Muscle of back (tissue), 13 donors: ENCODE measurements at places on chromosomes 3 and 15. TPM values are rescaled to one million over a fixed set of nuclear protein-coding genes. Genes with fewer than 3 reads are reported as not detected.
A peak's percentile ranks its signal among the peaks of the same experiment; 100 is the strongest.

DNA sequence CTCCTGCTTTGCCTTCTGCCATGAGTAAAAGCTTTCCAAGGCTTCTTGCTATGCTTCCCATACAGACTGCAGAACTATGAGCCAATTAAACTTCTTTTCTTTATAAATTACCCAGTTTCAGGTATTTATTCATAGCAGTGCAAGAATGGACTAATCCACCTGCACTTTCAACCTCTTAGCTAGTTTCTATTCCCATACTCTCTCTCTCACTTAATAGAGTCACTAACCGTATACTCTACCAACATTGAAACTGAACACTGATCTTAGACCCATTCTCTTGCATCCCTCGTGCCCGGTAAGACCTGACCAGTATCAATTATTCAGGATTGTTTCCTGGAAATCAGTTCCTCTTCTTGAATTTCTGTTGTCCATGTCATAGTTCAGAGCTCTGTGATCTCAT is 92.7 kb upstream of the TMC3 start:
- no peak for DNase-seq

GRCh38 chr3:17891139-17891856 is 148.9 kb upstream of the TBC1D5 start:
- DNase-seq, result no peak

DNA sequence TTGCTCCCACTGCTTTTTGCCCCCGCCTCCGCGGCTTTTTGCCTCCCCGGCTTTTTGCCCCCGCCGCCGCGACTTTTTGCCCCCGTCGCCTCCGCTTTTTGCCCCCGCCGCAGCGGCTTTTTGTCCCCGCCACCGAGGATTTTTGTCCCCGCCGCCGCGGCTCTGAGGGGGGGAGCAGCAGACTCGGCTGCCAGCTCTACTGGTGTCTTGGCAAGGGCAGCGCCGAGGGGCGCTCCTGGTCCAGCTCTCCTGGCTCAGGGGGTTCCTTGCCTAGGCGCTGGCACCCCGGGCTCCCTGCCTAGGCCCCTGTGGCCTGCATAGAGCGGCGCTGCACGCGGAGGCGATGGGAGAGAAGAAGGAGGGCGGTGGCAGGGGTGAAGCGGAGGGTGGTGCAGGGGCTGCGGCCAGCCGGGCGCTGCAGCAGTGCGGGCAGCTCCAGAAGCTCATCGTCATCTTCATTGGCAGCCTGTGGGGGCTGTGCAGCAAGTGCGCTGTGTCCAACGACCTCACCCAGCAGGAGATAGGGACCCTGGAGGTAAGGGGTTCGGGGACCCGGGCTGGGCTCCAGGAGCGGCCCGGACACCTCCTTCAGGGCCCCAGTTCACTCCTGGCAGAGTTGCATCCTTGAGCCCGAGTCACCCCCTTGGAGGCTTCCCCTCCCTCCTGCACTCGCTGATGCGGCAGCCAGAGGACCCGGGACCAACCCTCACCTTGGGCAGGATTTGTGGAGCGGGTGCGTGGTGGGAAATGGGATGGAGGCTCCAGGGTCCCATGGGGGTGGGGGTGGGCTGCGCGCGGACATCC is 642.4 kb downstream of the GOLGA6L6 start:
- DNase-seq, result no peak

DNA sequence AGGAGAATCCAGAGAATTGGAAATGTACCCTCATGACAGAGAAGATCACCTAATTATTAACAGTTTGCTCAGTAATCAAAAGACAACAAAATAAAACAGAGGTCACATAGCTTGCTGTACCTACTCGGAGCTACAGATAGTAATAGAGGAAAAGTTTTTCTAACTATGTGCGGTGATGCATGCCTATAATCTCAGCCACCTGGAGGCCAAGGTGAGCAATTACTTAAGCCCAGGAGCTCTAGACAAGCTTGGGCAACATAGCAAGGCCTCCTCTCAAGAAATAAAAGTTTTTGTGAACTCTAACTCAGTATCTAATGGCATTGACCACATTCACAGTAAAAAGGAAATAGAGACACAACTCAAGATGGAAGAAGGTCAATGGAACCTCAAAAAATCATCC is 243.6 kb downstream of the ATP8B4 start:
- DNase-seq, result no peak

DNA sequence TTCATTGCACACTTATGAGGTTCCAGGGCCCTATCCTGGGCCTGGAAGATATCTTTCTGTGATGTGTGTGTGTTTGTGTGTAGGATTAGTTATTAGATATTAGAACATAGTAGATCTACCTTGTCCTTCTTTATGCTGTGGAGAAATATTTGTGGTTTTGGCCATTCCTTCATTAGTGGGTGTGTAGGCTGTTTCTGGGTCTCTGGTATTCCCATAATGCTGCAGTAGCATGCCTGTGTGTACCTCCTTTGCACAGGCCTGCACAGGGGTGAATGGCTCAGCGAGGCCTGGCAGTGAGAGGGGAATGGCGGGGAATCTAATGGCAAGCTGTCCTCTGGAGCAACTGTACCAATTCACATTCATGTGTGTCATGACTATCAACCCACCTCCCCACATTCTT is 125.8 kb upstream of the MRPS22 start:
- no peak for DNase-seq

DNA sequence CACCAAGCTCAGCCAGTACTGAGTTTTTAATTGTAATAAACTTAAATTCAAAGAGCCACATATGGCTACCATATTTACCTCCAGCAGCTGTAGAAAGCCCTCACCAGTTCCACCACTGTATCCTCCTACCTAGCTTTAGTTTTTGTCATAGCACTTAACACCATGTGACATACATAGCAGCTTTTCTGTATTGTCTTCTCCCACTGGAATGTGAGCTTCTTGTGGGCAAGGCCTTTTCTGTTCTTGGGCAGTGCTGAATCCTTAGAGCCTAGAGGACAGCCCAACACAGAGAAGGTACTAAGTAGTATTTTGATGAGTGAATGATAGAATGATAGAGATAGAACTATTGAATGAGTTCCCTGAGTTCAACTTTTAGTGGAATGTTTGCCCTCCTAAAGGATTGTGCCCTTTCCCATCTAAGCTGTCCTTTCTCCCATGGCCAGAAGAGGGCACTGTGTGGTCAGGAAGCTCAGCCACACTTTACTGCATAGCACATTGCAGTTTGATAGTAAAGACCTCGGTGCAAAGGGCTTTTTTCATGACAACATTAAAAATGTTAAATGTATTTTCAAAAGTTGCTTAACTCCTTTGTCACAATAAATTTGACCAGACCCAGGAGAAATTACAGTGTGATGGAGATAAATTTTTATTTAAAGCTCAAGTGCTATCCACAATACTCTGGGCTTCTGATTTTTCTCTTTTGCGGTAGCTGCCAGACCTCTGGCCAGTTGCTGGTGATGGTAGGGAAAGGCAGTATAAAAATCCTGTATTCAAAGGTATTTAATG is 115.8 kb downstream of the GHSR start:
- DNase-seq, result peak; percentile 66

DNA sequence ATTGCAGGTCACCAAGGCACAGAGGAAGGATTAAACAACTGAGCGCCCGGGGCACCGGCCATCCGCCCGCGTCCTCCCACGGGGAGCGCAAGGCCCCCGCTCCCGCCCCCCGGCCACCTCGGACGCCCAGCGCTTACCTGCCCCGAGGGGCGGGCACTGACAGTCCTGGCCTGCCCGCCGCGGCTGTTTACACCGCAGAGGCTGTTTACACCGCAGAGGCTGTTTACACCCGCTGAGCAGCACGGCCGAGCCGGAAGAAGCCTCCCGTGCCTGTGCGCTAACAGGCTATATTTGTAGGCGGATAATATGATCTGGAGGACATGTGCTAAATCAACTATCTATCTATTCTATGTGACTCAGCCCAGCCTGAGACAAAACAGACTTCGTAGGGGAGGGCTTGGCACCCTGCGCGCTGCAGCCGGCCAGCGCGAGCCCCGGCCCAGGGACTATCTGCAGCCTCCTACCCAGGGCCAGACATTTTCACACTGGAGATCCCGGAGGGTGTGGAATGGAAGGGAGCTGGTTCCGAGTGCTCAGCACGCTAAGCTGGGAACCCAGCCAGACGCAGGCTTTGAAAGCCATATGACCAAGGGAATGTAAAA is at the start of gene LRRC2:
Gene LRRC2, minus strand, starts transcription at position 263 of the 602 bp plus-strand sequence. CDS start 14,711 bp downstream, outside the sequence.
- peak; percentile 88 for DNase-seq

- DNase-seq, result peak; percentile 89
Measured at GRCh38 chr15:35305946-35306345, 220.9 kb upstream of the NANOGP8 start.

DNA sequence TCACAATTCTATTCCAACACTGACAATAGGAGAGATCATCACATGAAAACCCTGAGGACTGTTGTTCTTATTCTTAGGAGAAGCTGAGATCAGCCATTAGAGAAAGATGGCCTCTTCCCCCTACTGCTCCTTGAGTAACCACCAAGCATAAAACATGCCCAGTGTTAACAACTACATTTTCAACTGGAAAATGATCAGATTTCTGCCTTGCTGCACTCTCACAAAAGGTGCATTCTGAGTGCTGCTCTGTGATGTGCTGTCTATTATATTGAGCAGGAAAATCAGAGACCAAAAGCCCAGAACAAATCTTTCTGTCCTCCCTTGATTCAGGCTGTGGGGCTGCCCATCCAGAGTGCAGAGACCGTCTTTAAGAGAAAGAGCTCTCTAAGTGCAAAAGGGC is 304.6 kb upstream of the TRIM42 start:
- DNase-seq, result no peak

GRCh38 chr15:88954431-88955277 is 41.5 kb upstream of the MFGE8 start:
- DNase-seq, result no peak

DNA sequence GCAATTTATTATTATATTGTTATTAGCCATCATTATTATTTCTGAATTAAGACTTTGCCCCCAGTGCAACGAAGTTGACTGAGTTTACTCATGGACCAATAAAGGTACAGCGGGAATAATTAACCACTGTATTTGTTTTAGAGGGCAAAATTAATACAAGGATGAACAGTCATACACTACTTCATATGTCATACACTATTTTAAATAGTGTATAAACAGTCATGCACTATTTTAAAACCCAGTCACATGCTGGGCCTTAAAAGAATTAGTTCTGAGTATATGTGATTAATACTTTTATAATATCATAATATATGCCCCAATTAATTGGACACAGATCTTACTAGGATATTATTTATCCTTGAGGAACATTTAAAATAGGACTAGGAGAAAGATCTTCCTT is 125.3 kb upstream of the NANOGP8 start:
- no peak for DNase-seq

DNA sequence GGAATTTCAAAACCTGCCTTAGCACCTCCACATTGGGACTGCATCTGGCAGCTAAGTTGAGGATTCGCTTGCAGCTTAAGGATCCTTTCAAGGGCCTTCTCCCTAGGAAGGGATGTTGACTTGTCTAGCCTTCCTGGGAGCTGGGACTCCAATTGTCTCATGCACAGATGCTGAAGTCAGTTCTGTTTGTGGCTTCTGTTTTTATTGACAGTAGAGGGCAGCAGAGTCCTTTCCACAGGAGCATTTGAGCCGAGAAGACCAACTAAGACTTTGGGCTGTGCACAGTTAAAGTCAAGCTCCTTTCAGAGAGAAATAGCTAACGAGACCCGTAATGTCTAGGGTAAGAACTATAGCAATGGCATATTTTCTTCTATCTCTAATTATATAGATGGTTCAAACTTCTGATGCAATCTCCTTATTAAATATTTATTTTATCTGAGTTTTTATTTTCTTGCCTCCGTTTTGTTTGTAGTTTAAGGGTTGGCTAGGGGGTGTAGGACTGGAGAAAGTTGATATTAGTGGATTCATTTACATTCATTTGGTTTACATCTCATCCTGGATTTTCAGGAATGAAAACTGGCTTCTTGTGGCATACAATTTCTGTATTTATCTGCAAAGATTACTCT is 59.7 kb upstream of the KBTBD8 start:
- DNase-seq, result peak; percentile 71

DNA sequence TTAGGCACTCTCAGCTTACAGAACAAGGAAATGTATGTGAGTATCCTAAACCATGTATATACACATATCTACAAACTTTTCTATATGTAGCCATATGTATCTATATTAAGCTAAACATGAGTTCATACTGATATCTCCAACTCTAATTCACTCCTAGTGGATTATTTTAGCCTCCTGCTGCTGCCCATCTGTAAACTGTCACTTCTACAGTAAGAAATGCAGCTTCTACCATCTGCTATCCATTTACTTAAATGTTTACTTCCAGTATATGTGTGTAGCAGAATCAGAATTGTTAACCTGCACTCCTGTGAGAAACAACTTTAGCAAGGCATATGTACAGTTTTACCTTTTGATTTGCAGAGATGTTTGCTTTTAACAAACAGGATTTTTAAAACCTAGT is 478.5 kb upstream of the CBLB start:
- DNase-seq, result no peak

- no peak for DNase-seq
Measured at GRCh38 chr3:96657710-96658109, 156.7 kb upstream of the EPHA6 start.

- DNase-seq, result no peak
Measured at GRCh38 chr3:181756645-181757297, 45.0 kb downstream of the SOX2 start.

Gene SI
- polyA plus RNA-seq, result 0.22 TPM

Gene SH3GL3
- 13.6 TPM for polyA plus RNA-seq

Gene CCR9
- polyA plus RNA-seq, result not detected

Gene BFSP2
- polyA plus RNA-seq, result not detected

Gene OR5H1
- polyA plus RNA-seq, result 0.04 TPM

Gene AADACL2
- not detected for polyA plus RNA-seq

Gene PATL2
- 1.3 TPM for polyA plus RNA-seq

Gene MASP1
- polyA plus RNA-seq, result 4.2 TPM
